ENCODE measurements at places on chromosomes 1 and 21. TPM values are rescaled to one million over a fixed set of nuclear protein-coding genes. Genes with fewer than 3 reads are reported as not detected.
A peak's percentile ranks its signal among the peaks of the same experiment; 100 is the strongest.

The CCDC27 gene
- total RNA-seq = not detected

The MAP10 gene
- total RNA-seq = 3.1 TPM

The UTP11 gene
- total RNA-seq = 34.8 TPM

The AK5 gene
- total RNA-seq = 7.0 TPM

The MFSD2A gene
- 2.0 TPM for total RNA-seq

DNA sequence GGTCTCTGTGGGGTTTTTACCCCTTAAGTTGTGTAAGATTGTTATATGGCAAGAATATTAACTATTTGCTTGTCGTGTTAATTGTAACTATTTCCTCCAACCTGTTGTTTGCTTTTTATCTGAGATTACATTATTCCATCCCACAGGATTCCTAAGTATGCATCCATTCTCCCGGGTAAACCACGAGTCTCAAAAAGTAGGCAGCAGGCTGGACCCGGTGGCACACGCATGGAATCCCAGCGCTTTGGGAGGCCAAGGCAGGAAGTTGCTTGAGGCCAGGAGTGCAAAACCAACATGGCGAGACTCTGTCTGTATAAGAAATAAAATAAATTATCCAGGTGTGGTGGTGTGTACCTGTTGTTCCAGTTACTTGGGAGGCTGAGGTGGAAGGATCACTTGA lies 12.6 kb upstream of the RSPO1 start:
- DNase-seq = no peak

DNA sequence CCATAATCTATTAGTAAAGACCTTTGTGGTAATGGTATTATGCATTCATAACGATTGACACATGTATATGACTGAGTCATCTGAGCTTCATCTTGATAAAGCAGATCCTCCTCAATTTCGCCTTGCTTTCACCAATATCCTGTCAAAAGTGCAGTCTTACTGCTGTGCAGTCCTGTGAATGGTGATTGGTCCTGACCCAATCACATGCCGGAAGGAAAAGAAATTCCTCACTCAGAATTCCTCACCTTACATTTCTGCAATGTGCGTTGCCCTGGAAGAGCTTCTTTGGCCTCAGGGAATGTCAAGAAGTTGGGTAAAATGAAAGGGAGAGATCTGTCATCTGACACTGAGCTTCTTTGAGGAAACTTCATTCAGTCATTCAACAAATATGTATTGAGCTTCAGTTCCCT lies 121.0 kb upstream of the TSPAN2 start:
- no peak for DNase-seq

DNA sequence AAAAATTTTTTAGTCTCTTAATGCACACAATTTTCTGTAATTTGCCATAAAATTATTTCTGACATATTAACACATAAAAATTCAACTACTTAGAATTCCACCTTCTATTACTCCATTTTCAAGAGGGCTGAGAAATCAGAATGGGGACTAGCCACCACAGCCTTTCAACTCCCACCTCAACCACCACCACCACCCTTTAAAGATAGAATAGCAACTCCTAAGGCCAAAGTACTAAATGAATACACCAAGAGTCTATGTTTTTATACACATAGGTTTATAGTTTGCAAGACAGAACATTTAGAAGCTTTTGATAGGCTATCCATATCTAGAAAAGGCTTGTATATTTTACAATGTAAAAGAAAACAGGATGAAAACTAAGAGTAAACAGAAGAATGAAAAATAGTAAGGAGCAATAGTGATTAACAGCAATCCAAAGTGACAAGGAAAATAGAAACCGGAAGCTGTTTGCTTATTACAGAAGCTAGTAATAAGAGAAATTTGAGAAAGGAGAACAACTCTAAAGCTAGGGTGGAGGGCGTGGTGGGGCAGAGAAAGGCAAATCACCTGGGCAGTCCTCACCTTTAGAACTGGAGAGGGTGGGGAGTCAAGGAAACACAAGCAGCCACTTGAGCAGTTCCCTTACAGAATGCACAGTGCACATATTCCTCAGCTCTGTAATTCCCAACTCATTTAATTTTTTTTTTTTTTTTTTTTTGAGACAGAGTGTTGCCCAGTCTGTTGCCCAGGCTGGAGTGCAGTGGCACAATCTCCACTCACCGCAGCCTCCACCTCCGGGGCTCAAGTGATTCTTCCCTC lies 27.7 kb downstream of the EPS15 start:
- DNase-seq = no peak

GRCh38 chr1:172941945-172942344 lies 108.8 kb downstream of the TNFSF18 start:
- no peak for DNase-seq

- DNase-seq = no peak
These were observed 8.7 kb downstream of the MRPS21 start for GRCh38 chr1:150302338-150302737.

DNA sequence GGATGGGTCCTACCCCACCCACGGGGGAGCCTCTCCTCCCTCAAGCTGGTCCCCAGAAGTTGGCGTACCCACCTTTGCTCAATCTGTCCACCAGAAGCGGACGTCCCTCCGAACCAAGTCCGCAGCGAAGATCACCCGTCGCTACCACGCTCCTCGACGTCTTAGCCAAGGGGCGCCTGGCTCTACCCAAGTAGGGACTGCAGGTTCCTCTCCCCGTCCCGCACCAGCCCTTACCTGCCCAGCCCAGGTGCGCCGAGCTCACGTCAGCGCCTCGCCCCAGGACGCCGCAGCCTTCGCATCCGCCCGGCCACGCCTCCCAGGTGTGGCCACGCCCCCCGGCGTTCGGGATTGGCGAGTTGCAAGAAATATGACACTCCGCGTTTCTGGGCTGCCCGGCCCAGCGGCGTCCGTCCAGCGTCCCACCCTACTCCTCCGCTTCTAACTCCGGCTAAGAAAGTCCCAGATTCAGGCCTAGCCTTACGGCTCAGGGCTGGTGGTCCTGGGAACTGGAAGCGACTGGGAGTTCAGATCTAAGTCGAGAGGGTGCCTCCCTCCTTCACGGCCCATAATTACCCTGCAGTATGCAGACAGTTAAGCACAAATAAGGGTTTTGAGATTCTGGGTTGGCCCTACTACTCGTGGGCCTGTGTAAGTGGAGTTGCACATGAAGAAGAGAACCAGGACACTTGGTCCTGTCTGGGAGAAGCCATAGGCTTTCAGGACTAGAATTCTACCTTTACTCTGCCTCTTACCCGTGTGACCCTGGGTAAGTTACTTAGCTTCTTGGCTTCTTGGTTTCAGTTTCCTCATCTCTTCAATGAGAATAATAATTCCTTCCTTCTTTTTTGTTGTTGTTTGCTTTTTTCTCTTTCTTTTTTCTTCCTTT lies at the start of gene IRF6:
Gene IRF6 (minus strand): TSS at position 268 of the 886 bp plus-strand sequence. CDS start 4,729 bp downstream, outside the sequence.
- DNase-seq = peak; percentile 33

DNA sequence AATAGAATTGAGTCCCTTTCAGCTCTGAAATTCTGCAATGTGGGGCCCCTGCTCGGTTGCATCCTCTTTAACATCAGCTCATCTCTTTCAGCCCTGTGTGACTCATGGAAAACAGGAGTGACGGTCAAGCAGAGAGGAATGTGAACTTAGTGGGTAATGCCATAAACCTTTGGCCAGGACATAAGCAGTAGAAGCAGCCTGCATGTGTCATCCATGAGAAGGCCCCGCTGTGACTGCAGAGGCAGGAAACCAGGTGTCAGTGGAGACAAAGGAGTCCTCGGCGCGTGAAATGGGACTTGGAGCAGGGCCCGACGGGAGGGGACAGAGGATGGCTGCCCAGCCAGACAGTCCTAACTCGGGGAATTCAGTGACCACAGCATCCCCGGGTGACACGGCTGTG lies 21.1 kb upstream of the EPHB2 start:
- DNase-seq = no peak
